HT-29 (cell line): ENCODE measurements at places on chromosomes 1 and 21. TPM values are rescaled to one million over a fixed set of nuclear protein-coding genes. Genes with fewer than 3 reads are reported as not detected.

- no peak for DNase-seq
Observed at GRCh38 chr1:226772446-226773139, 33.5 kb upstream of the ITPKB start.

DNA sequence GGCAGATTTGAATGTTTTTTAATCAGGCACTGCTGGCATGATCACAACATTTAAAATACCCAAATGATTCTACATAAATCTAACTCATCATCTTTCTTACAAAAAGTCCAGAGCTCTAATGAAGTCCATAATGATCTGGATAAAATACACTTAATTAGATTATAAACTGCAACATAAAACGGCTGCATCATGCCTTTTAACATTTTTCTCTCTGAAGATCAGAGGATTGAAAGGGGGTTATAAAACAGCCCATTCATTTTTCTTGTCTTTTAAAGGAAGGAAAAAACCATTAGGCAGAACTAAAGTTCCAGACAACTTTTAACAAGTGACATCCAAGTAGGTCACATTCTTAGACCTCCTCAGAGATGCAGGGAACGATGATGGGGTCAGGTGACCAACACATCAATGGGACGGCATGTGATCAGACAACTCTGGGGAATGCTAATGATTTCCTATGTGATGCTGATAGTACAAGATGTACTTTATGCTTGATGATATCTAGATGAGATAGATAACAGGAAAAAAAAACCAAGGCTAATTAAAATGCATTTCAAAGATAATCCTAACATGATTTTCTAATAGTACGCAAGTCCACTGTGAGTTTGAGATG lies 455.1 kb downstream of the SMYD3 start:
- DNase-seq, result no peak

- no peak for DNase-seq
Observed at GRCh38 chr1:41338820-41339219, 22.4 kb upstream of the FOXO6 start.

DNA sequence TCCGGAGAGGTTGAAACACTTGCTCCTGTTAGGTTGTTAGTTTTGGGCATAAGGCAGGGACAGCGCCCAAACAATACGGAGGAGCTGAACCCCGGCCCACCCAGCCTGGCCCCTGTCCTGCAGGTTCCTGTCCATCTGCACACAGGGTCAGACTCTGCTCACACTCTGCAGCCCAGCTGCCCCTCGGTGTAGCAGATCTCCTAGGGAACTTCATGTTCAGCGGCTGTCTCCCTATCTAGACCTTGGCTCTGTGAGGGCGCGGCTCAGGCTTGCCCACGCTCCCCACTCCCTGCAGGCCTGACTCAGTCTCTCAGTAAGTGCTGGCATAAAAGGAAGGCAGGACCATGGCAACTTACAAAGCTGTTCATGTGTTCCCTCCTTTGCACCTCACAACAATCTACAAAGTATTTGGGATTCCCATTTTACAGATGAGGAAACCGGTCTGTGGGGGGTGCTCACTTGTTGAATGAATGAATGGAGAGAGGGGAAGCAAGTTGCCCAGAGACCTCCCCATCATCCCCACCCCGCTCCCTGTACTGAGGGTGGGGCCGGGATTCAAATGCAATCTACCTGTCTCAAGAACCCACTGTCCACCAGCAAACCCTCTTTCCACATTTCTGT lies 26.2 kb downstream of the ACOT11 start:
- DNase-seq, result no peak

- no peak for DNase-seq
Observed at GRCh38 chr1:73910466-73910865, 287.5 kb downstream of the LRRIQ3 start.

DNA sequence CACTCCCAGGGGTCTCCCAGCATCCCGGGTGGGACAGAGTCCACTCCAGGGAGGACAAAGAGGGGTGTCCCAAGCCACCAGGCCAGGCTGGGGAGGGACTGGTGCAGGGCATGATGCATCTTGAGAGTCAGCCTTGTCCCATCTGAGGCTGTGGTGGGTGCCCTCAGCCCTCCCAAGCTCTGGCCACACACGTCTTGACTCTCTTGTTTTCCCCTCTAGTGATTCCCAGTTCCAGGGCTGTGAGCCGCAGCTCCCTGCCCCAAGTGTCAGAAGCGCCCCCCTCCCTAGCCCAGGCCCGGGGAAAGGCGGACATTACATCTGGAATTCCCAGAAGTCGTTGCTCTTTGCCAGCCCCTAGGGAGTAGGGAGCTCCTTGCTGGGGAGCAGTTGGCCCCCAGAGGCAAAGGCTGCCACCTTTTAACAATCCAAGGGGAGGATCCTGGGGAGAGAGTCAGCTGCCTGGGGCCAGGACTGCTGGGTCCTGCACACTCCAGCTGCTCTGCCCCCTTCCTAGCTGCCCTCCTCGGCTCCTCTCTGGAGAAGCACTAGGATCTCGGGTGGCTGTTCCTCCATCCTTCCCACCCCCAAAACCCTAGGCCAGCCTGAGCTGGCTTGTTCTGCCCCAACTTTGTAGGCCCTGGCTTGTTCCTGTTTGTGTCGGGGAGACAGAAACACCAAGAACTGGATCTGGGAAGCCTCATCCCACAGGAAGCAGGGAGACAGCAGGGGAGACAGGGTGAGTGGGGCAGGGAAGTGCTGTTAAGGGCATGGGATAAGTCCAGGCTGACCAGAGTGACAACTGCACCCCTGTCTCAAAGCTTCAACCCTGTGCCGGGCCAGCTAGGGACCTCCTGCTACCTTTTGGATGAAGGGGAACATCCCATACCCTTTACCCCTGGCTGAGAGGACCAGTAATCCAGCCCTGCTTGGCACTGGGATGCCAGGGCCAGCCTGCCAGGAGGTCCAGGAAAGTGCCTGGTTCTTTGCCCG lies 3.2 kb upstream of the PTPN7 start:
- DNase-seq, result no peak

GRCh38 chr1:15205586-15206346 lies 41.3 kb upstream of the FHAD1 start:
- DNase-seq, result no peak

Gene ZBTB8B
- not detected in 2 replicates for total RNA-seq

Gene AIM2
- total RNA-seq, result not detected in 2 replicates

Gene LRRC53
- 0.05 TPM in 1 of 2 replicates, not detected in the other for total RNA-seq

Gene SEMA4A
- 5.1 and 11.6 TPM in 2 replicates for total RNA-seq

Gene FALEC
- total RNA-seq, result not detected in 2 replicates

Gene SLAMF9
- not detected in 2 replicates for total RNA-seq
